ENCODE measurements at places on chromosomes 2 and 18.

DNA sequence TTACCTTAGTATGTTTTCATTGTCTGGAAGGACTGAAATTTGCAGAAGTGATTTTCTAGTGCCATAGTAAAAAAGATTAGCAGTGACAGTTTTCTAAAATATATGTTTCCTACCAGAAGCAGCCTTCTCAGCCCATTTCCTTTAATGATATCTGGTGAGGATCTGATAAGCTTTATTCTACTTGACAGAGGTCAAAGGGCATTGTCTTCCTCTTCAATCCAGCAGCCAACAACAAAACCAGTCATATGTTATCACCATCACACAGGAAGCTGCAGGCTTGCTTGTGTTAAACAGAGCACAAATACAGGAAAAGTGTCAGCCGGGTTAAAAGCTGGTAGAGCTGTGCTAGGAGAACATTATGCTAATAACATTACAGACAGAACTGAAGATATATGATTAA lies 35.6 kb upstream of the ZSWIM2 start:
- DNase-seq: no peak

GRCh38 chr18:148841-149240 lies 9.5 kb upstream of the USP14 start:
- no peak for DNase-seq

DNA sequence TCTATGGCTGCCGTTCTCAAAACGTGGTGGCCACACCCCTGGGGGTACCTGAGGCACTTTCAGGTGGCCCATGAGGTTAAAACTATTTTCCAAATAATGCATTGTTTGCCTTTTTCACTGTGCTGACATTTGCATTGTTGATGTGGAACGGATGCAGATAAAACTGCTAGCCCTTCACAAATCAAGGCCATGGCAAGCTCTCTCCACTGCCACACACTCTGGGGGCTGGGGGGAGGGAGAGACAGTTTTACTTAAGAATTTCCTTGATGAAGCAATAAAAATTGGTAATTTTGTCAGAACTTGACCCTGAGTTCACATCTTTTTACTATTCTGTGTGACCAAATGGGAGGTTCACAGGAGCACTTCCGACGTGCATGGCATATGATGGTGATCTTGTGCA lies 22.0 kb upstream of the TGIF1 start:
- DNase-seq: no peak

GRCh38 chr2:24920098-24920808 lies at the start of gene ADCY3:
ADCY3 (minus strand) TSS chr2:24920237; CDS start chr2:24918987, 1,250 bp downstream.
- peak; percentile 54 for DNase-seq

DNA sequence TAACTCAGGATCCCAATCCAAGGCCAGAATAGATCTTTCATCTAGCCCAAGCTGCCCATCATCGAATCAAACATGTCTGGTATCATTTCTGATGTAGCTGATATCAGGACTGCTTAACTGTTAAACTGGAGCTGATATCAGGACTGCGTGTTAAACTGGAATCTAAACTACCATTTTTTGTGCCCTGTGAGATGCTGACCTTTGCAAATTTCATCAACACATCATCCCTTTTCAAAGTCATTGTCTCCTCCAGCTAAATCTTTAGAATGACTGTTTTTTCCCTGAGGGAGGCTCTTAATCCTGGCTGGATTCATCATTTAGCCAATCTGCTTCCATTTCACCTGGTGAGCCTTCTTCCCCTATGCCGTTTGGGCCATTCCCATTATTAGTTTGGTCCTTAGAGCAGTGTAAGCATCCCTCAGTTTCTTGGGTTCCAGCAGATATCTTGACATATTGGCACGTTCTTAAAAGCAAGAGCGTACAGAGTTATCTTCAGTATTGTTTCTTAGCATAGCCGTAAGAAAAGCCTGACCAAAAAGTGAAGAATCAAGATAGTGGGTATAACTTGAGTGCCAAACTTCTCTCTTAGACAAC lies 12.3 kb downstream of the RPL31 start:
- no peak for DNase-seq

DNA sequence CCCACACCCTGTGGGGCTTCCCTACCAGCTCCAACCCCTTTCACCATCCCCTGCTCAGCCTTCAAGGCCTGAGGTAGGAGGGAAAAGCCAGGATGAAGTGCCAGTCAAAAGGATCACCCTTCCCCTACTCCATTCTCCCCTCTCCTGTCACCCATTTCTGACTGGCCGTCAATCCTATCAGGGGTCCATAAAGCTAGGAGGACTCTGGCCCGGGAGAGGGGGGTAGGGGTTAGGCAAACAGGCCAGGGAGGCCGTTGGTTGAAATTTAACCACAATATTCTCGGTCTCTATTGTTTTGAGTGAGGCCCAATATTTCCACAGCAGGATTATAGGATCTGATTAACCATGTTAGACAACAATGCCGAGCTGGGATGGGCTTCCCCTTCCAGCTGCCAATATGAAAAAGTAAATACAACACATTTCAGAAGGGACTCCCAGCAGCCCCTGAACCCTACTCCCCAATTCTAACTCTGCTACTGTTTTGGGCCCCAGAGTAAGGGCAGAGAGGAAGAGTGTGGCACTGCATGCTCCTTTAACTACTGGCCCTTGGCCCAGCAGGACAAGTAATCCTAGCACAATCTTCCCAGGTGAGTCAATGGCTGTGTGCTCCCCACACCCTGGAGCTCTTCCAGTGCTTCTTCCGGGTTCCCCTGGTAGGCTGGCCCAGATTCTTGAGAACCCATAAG lies 10.6 kb upstream of the IHH start:
- DNase-seq: no peak

Measured in stimulated activated CD4-positive, alpha-beta T cell treated with anti-CD3 and anti-CD28 coated beads, Interleukin-4, amount 100 ng/mL, for 48 hours (primary cell).